ENCODE measurements at places on chromosomes 16 and 17.

- DNase-seq: no peak
Observed at GRCh38 chr16:31874366-31875111, 932 bp downstream of the ZNF267 start.

GRCh38 chr17:38658741-38659345 is 15.9 kb downstream of the EPOP start:
- DNase-seq: no peak

GRCh38 chr17:32141258-32141657 is 1.0 kb upstream of the RHOT1 start:
- DNase-seq: no peak

- no peak for DNase-seq
Observed at GRCh38 chr17:15091825-15092224, 173.3 kb downstream of the PMP22 start.

GRCh38 chr17:7897773-7898172 is 9.2 kb downstream of the CHD3 start:
- no peak for DNase-seq

DNA sequence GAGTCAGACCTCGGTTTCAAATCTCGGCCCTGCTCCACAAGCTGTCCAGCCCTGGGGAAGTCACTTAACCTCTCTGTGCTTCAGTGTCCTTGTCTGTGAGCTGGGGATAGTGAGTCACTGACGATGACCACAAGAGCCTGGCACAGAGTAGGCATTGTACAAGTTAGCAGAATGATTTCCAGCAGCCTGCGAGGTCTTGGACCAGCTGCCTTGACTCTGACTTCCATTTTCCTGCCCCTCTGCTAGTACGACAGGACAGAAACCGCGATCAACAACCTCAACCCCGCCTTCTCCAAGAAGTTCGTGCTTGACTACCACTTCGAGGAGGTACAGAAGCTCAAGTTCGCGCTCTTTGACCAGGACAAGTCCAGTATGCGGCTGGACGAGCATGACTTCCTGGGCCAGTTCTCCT is 20.7 kb downstream of the CPNE2 start:
- no peak for DNase-seq

GRCh38 chr16:85800321-85800669 is 800 bp downstream of the COX4I1 start:
- no peak for DNase-seq

GRCh38 chr16:82653550-82654511 is 27.1 kb downstream of the CDH13 start:
- no peak for DNase-seq

GRCh38 chr16:72657791-72658190 is 390.1 kb downstream of the ZFHX3 start:
- DNase-seq: no peak

DNA sequence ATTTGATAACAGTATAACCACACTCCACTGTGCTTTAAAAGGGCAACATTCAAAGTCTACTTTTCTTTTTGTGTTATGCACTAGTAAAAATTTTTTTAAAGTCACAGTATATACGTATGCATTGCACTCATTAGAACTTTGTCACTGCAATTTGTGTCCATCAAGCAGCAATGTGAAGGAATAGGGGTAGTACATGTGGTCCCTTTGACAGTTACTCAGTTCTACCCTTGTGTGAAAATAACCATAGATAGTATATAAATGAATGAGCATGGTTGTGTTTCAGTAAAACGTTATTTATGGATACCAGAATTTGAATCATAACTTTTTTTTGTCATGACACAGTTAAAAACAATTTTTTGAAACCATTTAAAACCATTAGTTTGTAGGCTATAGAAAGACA is 30.7 kb downstream of the NFATC3 start:
- DNase-seq: no peak

DNA sequence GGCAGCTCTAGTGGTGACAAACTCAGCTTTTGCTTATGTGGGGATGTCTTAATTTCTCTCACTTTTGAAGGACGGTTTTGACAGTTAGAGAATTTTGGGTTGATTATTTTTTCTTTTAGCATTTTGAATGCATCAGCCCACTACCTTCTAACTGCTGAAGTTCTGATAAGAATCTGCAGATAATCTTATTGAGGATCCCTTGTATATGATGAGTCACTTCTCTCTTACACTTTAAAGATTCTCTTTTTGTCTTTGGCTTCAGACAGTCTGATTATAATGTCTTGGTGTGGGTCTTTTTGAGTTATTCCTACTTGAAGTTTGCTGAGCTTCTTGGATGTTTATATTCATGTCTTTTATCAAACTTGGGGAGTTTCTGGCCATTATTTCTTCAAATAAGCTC is 5.5 kb upstream of the PRKCB start:
- no peak for DNase-seq

GRCh38 chr17:48704361-48705248 is 17.7 kb downstream of the PRAC1 start:
- no peak for DNase-seq

DNA sequence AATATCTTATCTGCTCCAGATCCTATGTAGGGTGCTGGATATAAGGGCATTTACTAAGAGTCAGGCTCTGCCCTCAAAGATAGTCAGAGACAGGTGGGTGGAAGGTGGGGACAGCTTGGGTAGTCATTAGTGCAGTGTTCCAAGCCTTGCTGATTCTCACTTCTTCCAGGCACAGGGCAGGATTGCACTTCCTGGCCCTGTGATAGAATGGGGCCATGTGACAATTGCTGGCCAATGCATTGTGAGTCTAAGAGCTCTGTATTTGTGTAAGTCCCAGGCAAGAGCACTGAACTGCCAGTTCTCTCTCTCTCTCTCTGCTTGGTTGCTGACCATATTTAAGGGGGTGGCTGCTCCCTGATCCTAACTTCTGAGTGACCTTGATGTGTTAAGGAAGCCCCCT is 112.1 kb downstream of the C16orf78 start:
- no peak for DNase-seq
